ENCODE measurements at places on chromosomes 16 and 17.

GRCh38 chr17:57357830-57358430 is 101.6 kb downstream of the MSI2 start:
- peak; percentile 21 for DNase-seq

DNA sequence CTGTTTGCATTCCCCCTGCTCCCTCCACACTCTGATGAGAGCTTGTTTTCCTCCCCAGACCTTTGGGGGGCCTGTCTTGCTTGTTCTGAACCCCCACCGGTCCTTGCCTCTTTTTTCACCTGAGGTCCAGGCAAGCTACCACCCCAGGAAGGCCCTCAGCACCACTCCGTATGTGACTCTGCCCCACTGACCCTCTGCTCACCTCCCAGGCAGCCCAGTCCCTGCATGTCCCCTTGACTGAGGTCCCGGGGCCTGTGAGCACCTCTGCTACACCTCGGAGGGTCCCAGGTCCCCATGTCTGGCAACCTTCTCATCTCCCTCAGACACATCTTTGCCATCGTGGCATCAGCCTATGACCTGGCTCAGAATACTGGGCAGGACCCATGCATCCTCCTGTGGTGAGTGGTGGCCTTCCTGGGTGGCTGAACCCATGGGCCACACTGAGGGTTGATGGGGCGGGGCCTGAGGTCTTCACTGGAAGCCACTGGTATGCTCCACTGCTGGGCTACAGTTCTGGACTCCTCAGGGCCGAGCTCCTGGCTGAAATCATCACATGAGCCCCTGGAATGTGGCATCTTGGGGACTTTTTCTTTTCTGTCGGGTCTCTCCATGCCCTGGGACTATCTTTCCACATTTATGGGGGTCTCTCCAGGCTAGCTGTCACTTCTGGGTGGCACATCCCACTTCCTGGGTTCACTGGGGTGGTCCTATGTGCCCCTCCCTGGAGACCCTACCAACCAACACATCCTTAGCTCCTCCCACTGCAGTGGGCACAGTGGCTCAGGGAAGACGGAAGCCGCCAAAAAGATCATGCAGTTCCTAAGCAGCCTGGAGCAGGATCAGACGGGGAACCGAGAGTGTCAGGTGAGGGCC is 3.5 kb downstream of the MYO15B start:
- DNase-seq, result no peak

DNA sequence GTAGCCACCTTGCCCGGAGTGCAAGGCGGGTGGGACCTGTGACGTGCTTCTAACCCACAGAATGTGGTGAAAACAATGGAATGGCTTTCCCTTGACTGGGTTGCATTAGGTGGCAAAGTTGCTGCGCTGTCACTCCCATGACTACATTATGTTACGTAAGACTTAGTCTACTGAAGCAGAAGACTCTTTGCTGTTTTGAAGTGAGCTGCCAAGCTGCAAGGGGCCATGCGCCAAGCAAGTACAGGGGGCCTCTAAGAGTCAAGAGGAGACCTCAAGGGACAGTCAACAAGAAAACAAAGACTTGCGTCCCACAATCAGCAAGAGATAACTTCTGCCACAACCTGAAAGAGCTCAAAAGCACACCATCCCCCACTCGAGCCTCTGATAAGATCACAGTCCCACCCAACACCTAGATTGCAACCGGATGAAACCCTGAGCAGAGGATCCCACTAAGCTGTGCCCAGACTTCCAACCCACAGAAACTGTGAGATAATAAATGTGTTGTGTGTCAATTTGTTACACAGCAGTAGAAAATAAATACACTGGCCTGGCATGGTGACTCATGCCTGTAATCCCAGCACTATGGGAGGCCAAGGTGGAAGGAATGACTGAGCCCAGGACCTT is 16.5 kb downstream of the ANKRD11 start:
- no peak for DNase-seq

- DNase-seq, result no peak
These were observed 5.6 kb downstream of the KIAA0513 start for GRCh38 chr16:85033171-85033570.

DNA sequence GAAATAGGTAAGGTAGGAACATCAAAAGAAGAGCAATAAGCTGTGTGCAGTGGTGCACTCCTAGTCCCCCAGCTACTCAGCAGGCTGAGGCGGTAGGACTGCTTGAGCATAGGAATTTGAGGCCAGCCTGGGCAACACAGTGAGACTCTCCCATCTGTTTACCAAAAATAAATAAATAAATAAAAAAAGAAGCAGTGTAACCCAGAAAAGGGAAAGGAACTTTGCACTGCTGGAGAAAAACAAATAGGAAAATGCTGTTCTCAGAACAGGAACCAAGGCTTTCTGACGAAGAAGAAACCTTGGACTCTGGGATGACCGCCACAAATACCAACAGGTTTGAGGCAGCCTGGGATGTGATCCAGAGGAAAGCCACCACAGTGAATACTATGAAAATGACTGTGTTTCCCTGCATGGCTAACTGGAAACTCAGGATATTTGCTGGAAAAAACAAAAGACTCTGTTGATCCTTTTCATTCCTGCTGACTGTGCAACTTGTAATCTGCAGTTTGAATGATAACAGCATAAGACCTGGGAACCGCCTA is 41.2 kb downstream of the TTC19 start:
- no peak for DNase-seq

GRCh38 chr16:67000384-67001351 is 12.3 kb downstream of the CES4A start:
- peak; percentile 38 for DNase-seq

GRCh38 chr17:34219405-34219804 is 35.7 kb upstream of the CCL2 start:
- DNase-seq, result no peak

DNA sequence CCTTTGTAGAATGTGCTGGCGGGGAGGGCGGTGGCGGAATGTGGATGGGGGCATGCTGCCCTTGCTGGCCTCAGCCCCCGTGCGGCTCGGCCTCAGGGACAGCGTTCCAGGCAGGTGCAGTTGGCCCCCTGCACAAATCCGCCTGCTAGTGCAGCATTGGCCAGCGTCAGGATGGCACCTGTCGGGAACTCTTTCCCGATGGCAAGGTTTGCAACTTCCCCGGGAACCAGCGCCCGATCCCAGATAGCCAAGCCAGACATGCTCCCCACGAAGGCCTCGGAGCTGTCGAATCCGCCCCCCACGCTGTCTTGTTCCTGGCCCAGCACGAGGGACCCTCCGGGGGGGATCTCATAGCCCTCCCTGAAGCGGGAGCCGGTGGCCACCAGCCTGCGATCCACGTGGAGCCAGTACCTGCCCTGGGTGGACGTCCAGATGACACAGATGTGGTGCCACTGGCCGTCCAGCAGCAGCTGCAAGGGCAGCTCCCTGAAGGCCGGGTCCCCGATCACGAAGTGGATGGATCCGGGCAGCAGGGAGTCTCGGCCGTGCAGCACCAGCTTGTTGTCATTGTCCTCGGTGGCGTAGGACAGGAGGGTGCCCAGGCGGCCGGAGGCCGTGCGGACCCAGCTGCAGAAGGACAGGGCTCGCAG is 2.8 kb downstream of the PTX4 start:
- no peak for DNase-seq
